Esophagus muscularis mucosa (tissue), 4 donors: ENCODE measurements at places on chromosomes 13 and 19.

- DNase-seq, result no peak
Measured at GRCh38 chr13:32257649-32258048, 57.5 kb downstream of the ZAR1L start.

GRCh38 chr19:9494096-9494495 lies 4.3 kb downstream of the ZNF560 start:
- DNase-seq, result no peak

DNA sequence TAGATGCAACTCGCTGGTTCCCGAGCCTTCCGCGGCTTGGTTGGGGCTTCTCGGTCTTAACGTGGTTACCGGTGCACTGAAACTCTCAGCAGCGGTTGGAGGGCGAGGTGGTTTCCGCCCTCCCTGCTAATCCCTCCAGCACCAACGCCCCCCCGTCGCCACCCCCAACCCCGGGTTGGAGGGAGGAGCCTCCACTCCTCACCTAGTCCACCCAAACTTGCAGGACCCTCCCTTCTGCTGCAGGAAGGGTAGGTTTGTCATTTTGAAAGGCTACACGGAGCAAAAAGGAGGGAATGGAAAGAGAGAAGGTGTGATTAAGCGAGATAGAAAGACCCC lies 465.0 kb downstream of the ITGBL1 start:
- DNase-seq, result no peak

GRCh38 chr19:7690779-7691258 lies 10.2 kb downstream of the TRAPPC5 start:
- DNase-seq, result no peak

DNA sequence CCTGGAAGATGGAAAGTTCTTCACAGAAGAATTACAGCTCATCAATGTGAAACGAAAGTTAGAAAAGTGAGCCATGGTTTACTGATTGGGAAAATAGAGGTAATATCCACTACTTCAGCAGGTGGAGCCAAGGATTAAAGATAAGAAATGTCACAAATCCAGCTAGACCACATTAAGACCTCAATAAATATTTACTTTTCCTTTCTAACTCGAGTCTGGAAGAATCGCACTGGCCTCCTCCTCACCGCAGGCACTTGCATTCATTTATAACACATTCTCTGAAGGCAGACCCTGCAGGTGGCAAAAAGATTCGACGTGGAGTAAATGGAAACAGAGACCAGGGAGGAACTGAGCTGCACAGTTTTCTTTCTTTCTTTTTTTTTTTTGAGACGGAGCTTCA lies 7.4 kb downstream of the SLC35E1 start:
- DNase-seq, result no peak

GRCh38 chr13:41296879-41297646 lies 14.0 kb upstream of the NAA16 start:
- no peak for DNase-seq

GRCh38 chr19:51822325-51822724 lies 27.4 kb downstream of the FPR3 start:
- DNase-seq, result no peak
